ENCODE measurements at places on chromosomes 13 and 19.

DNA sequence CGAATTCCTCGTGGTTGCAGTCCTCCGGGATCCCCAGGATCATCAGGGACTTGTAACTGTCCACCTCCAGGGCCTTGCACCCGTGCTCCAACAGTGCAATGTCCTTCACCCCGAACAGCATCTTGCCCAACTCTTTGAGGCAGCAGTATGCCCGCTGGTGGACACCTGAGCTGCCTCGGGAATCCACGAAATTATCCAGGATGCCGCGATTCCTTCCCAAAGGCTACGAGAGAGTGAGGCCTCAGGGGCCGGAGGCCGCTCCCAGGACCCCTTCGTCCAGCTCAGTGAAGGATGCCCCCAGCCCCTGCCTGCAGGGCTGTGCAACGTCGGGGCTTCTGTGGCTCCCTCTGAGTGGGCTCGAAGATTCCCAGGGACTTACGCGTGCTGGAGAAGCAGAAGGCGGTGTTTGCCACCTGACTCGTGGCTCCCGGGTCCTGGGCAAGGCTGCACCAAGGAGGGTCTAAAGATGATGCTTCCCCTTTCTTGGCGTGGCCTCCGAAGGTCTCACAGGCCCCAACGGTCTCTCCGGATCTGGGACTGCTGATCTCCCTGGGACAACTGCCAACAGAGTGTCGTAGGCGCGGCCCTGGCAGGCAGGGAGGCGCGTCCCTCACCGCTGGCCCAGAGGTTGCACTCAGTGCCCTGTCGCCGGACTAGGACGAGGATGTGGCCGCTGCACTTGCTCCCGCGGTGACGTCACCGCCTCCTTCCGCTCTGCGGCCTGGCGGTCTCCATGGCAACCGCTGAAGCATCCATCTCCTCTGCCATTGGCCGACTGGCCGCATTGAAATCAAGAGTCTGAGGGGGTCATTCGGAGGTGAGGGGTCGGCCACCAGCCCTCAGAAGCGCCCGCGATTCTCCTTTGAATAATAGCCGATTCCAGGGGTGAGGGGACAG is at the start of gene PNMA8C:
PNMA8C (minus strand) TSS at position 698 of the 897 bp plus-strand sequence; CDS start at position 121, 577 bp downstream.
- DNase-seq: peak; percentile 36

- DNase-seq: no peak
Measured at GRCh38 chr13:20848203-20848602, 54.3 kb downstream of the XPO4 start.

- no peak for DNase-seq
Measured at GRCh38 chr19:50638600-50638999, 1.1 kb downstream of the SYT3 start.

DNA sequence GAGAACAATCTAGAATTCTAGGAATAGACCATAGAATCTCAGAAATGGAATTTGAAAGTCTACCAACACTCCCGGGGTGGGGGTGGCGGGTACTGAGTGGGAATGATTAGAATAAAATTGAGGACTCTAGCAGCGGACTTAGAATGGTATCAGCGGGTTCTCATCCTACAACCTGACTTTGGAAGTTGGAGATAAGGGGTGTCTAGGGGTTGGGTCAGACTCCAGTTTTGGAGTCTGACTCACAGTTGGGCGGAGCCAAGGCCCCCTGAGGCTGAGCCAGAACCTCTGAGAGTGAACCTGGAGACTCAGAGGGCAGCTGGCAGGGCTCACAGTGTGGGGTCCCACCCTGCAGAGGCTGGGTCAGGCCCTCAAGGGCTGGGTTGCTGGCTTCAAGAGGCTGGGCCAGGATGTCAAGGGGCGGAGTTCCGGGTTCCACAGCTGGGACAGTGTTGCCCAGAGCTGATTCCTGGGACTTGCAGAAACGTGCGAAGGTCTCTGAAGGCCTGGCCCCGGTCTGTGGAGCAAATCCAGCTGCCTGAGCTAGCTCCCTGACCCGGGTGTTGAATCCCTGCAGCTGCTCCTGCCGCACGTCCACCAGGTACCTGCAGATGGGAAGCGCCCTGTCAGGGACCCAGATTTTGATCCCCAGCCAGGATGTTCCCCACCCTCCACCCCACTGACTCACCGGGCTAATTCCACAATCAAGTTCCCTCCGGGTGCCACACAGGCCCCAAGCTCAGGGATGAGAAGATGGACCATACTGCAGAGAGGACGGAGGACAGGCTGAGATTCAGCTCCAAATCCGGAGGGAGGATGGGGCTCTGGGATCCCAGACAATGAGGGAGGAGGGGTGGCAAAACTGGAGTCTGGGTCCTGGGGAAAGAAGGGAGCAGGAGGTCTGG is 1.6 kb upstream of the TNNI3 start:
- peak; percentile 95 for DNase-seq

DNA sequence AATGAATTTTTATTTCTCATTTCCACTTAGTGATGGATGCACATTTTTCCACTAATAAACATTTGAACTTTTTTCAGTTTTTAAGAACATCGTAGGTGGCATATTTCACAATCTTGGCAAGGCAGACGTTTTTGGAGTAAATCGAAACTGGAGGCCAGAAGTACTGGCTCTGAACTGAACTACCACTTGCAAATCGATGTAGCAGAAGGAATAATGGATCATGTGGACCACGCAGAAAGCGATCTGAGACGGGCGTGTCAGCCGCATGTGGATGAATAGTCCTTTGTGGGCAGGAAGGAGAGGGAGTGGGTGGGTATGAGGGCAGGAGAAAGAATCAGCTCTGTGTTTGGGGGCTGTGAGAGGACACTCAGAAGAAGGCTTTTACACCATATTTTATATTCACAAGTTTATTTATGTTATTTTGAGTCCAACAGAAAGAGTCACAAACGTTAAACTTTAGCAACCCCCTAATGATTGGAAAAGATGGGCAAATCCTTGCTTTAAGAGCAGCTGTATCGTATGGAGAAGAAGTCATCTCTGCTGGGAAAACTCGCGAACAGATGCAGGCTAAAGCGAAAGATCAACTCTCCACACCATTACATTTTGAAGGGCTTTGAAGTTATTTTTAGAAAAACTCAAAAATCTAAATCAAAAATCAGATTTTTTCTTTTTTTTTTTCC is 90.5 kb downstream of the COL4A2 start:
- DNase-seq: no peak

All from SJCRH30 (cell line).